CD4-positive, alpha-beta T cell treated with Interleukin-4 for 1 hour (primary cell): ENCODE measurements at places on chromosomes 5 and 9.

- DNase-seq = no peak
Observed at GRCh38 chr9:91208419-91208745, 153.3 kb downstream of the AUH start.

GRCh38 chr5:179776411-179776938, 17.3 kb upstream of the LTC4S start:
- DNase-seq = no peak

DNA sequence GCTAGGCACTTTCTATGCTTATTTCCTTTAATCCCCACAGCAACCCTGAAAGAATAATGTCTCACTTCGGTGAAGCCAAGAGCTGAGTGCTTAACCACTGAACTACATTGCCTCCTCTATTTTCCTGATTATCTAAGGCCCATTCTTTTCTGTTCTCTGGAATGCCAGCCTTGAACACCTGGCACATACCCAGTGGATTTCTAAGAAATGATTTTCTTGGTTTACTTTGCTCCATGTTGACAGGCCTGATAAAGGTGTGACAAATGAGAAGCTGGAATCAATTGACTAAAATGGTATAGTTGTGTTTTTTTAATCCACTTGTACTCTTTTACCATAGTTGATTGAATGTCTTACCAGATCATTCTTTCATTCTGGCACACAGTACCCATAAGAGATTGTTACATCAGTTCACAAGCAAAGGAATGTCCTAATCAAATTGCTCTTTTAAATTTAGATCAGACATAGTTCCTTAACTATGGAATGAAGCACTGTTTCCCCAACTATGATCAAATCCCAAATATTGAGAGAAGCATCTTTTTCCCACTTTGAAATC, 9.0 kb upstream of the ENC1 start:
- DNase-seq = no peak

DNA sequence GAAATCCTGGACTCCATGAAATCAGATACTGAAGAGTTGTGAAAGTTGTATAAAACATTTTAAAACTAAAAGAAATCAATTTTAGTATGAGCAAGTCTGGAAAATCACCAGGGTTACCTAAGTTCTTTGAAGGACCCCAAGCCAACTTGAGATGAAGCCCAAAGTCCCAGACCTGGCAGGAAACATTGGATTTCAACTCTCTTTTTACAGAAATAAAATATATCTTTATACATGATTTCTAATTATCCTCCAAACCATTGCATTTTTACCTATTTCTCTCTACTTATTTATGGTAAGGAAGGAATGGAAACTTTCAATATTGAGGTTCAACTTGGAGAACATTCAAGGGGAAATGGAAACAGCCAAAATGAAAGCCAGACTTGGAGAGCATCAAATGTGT, 390.6 kb upstream of the C9orf72 start:
- DNase-seq = no peak

- DNase-seq = no peak
Observed at GRCh38 chr9:89461265-89461664, 36.6 kb downstream of the SEMA4D start.

GRCh38 chr5:32543291-32543690, 42.1 kb upstream of the SUB1 start:
- no peak for DNase-seq

DNA sequence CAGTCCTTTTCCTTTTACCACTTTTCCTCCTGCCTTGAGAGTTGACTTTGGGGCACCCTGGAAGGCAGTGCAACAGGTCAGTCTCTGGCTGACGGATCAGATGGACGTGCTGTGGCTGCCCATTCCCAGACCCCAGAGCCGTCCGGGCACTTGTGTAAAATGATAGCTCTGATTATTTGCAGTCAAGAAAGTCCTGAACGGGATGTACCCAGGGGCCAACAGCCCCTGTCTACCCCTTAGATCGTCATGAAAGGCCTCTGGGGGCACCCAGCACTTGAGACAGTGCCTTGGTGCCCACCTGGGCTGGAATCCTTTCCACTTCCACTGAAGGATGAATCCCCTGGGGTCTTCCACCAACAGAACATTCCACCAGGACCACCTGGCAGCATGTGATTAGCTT, 17.7 kb upstream of the ANGPTL2 start:
- no peak for DNase-seq

DNA sequence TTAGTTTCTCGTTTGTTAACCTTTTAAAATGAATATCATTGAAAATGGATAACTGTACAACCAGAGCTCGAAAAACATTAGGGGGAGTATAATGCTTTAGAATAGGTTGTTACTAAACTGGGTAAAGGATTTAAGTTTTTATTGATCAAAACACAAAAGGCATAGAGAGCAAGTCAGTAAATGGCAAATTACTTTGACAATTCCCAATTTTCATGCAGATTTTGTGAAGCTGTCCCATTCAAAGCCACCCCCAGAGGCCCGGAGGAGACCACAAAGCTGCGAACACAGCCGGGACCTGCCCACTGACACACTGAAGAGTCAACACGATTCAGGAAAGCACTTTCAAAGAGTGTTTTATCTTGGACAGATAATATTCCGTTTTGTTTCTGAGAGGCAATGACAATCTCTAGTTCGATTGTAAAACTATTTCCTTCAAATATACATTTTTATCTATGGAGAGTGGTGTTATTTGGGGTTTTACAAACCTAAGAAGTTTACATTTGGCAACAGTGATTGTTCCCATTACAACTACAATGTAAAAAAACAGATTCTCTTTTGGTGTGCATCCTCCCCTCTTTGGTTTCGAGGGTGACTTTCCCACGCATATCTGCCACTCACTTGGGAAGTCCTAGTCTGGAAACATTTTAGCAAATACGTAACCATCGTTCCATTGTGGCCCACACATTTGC, 182.6 kb upstream of the TBCA start:
- no peak for DNase-seq

DNA sequence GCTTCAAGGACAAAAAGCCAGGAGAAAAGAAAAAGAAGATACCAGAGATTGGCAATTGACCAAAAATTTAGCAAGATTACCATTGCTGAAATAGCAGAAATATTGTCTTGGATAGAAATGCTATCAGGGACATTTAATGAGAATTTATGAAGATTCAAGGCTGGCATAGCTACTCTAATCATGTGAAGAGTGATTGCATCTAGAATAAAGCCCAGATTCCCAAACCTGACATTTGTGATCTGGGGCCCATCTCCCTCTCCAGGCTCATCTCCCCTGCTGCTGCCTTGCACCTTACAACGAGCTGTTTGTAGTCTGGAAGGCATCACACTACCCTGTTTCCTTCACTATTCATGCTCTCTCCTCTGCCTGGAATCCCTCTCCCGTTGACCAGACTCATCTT, 114.5 kb downstream of the C9orf152 start:
- DNase-seq = no peak

DNA sequence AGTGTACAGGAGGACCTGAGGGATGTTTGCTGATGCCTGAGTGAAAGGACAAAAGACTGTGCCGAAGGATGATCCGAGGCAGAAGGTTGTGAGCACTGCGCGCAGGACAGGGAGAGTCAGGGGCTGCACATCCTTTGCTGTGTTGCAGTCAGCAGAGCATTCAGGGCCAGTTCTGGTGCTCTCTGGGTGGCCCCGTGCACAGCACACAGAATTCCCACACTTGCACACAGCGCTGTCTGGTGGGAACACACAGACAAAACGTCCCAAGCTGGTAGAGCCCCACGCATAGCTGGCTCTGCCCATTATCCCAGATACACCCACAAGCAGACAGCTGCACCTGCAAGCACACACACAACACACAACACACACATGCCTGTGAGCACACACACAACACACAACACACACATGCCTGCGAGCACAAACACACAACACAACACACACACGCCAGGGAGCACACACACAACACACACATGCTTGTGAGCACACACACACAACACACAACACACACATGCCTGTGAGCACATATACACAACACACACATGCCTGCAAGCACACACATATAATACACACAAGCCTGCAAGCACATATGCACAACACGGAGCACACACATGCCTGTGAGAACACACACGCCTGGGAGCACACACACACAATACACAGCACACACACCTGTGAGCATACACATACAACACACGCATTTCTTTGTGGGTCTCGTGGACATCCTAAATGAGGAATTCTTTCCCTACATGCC, 74.4 kb downstream of the FGF18 start:
- DNase-seq = no peak

GRCh38 chr9:81537964-81538363, 151.4 kb downstream of the TLE1 start:
- no peak for DNase-seq

- DNase-seq = no peak
Observed at GRCh38 chr9:133063500-133064231, 1.9 kb downstream of the CEL start.

- no peak for DNase-seq
Observed at GRCh38 chr9:13648676-13649075, 369.2 kb upstream of the MPDZ start.

DNA sequence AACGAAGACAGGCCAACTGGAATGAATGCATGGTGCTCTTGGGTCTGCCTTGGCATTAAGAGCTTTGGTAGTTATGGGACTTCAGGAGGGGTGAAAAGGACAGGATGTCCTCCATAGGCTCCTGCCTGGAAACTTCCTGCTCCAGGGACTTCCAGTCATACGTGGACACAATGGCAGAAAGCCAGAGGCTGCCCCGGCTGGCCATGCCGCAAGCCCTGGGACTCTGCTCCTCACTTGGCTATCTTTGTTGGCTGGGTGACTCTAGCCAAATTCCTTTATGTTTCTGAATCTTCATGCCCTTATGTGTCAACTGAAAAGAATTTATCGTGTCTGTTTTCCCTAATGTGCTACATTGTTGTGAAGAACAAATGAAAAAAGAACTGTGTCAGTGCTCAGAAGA, 136.9 kb downstream of the SIL1 start:
- no peak for DNase-seq

DNA sequence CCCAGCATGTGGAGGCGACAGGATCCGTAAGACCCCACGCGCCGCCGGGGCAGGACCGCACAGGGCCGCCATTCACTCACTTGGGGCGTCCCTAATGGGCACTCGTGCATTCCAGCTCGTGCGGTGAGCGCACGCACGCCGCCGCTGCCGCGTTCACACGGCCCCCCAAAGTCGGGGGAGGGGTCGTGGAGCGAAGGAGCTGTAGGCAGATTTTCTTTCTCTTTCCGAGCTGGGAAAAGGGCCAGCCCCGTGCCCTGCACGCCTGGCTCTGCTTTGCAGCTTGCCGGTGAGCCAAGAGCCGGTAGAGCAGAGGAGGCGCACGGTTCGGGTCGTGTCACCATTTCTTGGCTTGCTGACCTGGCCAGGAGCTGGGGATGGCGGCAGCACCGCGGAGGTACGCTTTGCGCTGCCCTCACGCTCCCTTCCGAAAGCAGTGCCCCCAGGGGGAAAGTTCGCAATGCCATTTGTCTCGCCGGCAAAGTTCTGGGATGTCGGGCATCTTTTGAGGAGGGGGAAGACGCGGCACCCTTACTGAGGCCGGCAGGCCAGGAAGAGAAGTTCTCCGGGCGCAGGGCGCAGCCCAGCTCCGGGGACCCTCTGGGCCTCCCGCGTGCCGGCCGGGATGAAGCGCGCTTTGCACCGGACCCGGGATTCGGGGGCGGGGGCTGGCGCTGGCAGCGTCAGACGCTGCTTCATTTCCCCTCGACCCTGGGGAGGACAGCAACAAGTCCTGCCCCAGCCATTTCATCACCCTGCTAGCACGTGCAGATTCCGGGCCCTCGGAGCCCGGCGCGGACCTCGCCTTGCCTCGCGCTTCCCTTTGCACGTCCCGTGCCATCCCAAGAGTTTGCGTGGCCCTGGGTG, 898 bp downstream of the STC2 start:
- DNase-seq = no peak

DNA sequence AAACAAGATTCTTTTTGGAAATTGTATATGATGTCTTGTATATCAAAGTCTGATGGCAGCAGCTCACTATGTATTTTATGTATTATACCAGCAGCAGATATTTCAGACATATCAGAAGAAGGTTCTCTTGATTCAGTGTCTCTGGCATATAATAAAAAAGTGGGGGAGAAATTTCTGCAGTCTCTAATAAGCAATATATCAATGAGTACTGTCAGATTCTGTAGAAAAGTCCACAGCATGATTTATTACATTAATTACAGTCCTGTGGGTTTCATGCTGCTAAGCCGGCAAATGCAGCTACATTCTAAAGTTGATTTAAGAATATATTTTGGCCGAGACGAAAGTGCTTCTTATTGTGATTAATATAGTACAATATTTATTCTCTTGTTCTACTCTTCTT, 113.1 kb downstream of the KIAA1958 start:
- DNase-seq = no peak

GRCh38 chr5:72394688-72395087, 74.5 kb downstream of the PTCD2 start:
- no peak for DNase-seq

- DNase-seq = peak; percentile 73
Observed at GRCh38 chr5:142881076-142881783, 111.1 kb downstream of the ARHGAP26 start.
